ENCODE measurements at places on chromosomes 3 and 15.

- DNase-seq = no peak
These were observed 10.4 kb upstream of the NCKIPSD start for GRCh38 chr3:48696156-48696555.

- DNase-seq = no peak
These were observed 20.3 kb upstream of the IL16 start for GRCh38 chr15:81176291-81176893.

DNA sequence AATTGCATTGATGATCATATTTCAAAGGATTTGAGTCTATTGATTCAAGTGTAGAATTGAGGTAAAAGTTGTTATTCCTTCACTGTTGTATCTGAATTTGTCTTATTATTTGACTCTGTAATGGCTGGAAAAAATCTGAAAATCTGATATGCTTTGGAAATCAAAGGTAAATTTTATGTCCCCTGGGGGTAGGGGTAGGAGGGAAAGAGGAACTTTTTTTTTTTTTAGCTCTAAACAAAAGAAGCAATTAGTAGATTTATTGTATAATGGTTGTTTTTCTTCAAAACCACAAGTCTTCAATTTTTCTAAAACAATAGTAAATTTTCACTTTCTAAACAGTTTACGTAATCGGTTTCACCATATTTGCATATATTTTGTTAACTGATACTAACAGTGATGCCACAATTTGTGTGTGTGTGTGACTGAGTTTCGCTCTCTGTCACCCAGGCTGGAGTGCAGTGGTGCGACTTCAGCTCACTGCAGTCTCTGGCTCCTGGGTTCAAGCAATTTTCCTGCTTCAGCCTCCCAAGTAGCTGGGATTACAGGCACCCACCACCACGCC, 91.7 kb upstream of the GOLGA6L4 start:
- no peak for DNase-seq

DNA sequence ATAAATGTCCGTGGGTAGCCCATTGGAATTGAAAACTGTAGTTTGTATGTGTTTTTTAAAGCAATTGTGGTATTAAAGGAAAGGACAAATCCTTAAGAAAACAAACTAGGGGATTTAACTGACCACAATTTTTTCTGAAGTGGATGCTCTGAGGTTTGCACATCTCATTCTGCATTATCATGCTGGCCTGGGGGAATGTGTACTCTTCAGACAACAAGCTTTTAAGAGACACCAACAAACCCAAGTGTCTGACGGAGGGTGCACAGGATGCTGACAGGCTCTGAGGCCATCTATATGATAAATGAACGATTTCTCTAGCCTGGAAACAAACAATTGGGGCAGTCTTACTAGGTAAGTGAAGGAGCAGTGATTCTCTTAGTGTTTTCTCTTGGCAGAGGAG, 9.1 kb downstream of the LINS1 start:
- no peak for DNase-seq

GRCh38 chr15:60118146-60118545, 114.0 kb downstream of the FOXB1 start:
- DNase-seq = no peak

All from urothelium cell line (cell line).